ENCODE measurements at places on chromosomes 6 and 20. TPM values are rescaled to one million over a fixed set of nuclear protein-coding genes. Genes with fewer than 3 reads are reported as not detected.

- no peak for DNase-seq
- H3K36me3 ChIP-seq, result no peaks in the 10 kb centered on the region
- H3K4me1 ChIP-seq, result peaks cover 2% of the 10 kb centered on the region
- H3K27me3 ChIP-seq, result no peaks in the 10 kb centered on the region
- no peak overlapping the region for H3K27ac ChIP-seq
These were observed 44.6 kb upstream of the KCNK16 start for GRCh38 chr6:39366931-39367618.

- H3K27me3 ChIP-seq, result no peaks in the 10 kb centered on the region
- no peak overlapping the region for H3K27ac ChIP-seq
- no peak for DNase-seq
These were observed 197.5 kb downstream of the ISM1 start for GRCh38 chr20:13418263-13419229.

DNA sequence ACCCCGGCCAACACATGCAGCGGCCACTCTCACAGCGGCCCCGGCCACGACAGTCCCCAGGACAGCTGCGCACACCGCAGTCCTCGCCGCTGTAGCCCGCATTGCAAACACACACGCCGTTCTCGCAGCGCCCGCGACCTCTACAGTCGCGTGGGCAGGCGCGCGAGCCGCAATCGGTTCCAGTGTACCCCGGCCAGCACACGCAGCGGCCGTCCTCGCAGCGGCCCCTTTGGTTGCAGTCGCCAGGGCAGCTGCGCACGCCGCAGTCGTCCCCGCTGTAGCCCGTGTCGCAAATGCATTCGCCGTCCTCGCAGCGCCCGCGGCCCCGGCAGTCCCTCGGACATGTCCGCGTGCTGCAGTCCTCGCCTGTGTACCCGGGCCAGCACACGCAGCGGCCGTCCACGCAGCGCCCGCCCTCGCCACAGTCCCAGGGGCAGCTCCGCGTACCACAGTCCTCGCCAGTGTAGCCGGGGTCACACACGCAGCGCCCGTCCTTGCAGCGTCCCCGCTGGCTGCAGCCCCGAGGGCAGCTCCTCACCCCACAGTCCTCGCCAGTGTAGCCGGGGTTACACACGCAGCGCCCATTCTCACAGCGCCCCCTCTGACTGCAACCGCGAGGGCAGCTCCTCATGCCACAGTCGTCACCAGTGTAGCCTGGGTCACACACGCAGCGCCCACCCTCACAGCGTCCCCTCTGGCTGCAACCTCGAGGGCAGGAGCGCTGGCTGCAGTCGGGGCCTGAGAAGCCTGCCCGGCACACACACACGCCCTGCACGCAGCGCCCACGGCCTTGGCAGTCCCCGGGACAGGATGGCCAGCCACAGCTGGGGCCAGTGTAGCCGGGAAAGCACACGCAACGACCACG is 12.5 kb downstream of the TNXB start:
- peaks cover 4% of the 10 kb centered on the region for H3K36me3 ChIP-seq
- H3K27ac ChIP-seq, result no peak overlapping the region
- no peak for DNase-seq
- H3K27me3 ChIP-seq, result peaks cover 5% of the 10 kb centered on the region

- peak; percentile 66 for DNase-seq
- H3K36me3 ChIP-seq, result peaks cover 48% of the 10 kb centered on the region
- H3K4me1 ChIP-seq, result peaks cover 3% of the 10 kb centered on the region
- H3K4me3 ChIP-seq, result no peak overlapping the region
These were observed 11.6 kb downstream of the PIGT start for GRCh38 chr20:45427236-45428149.

GSTA4 gene
- 28.7 TPM for total RNA-seq

SYTL3 gene
- 8.1 TPM for total RNA-seq

CNKSR3 gene
- total RNA-seq, result 40.0 TPM

CDH22 gene
- total RNA-seq, result not detected

XRN2 gene
- 34.4 TPM for total RNA-seq
